Endothelial cell (in vitro differentiated cells): ENCODE measurements at places on chromosomes 7 and 10. TPM values are rescaled to one million over a fixed set of nuclear protein-coding genes. Genes with fewer than 3 reads are reported as not detected.

The TSPAN15 gene
- total RNA-seq = 195 TPM

The TMEM225B gene
- total RNA-seq = 0.46 TPM

The CXCL12 gene
- 0.97 TPM for total RNA-seq

The ADAM8 gene
- total RNA-seq = 1.5 TPM

DNA sequence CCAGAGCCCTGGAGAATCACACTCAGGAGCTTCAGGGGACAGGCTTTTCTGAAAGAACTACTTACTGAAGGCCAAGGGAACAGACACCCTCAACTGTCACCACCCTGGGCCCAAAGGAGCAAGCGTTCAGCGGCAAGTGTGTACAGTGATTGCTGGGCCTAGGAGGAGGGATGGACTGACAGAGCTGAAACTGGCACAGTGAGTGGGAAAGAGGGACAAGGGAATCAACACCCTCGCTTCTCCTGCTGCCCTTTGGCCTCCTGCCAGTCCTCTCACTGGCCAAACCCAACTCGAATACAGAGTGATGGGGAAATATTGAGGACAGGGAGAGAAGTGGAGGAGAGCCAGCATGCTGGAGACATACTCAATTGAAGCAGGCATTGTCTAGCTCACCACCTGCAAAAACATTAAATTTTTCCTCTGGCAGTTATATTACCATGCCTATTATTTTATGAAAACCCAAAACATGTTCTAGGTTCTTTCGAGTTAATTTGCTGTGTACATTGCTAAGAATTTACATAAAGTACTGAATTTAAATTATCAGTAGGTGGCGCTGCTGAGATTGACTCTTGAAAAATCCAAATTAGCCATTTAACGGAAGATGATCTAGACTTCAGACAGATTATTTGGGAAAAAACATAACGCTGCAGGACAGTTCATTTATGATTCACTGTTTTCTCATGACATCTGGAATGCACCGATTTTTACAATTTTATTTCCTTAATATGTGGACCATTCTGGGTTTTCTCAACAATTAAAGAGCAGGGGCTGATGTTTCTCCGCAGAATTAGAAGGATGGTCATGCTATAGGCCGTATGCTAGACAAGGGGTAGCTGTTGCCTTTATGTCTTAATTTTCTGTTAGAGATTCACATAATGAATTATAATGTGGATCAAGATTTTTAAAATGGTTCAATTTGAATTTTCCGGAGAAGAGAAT, 14.7 kb upstream of the TMEM236 start:
- DNase-seq = no peak

DNA sequence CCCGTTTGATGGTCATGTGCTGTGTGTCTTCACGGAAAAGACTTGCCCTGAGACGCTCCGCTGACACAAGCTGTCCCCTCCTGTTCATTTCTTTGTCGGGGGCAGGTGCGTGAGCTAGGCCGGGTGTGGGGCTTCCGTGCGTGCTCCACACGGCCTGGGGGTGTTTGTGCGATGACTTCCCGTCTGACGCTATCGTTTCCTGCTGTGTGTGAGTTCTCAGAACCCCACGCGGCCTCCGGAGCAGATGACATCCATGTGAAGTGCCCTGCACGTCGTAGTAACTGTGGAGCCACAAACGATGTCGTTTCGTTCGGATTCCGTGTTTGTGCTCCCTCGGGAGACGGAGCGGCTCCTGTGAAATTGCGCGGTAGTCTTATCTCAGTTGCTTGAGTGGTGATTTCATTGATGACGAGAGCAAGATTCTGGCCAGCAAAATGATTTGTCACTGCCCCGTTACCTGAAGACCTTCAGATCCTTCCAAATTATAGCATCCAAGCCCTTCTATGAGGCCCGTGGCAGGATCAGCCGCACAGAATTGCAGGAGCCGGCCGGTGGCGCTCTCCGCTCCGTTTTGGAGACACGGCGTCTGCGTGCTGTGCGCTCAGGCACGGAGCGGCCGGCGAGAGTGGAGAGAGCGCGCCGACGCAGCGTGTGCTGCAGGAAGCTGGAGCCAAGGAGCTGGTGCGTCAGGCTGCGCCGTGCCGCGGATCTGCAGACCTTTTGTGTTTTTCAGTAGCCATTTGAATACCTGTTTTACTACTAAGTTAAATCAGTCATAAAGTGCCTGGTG, 94.9 kb downstream of the NKX6-2 start:
- DNase-seq = no peak

DNA sequence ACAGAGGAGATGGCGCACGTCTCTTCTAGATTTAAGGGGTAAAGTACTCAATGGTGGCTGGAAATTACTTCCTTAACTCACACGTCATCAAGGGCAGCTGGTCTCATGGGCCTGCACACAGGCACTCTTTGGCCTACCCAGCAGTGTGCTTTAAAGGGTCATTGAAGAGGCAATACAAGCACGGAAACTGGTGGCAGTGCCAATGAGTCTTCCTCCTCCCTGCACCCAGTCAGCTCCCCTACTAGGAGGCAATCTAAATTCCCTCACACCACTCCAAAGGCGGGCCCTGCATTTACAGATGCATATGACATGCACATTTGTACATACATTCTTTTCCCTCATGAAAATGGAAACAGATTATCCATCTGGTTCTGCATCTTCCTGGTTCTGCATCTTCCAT, 47.4 kb downstream of the PPIF start:
- DNase-seq = no peak

GRCh38 chr10:93872375-93873158, 21.2 kb upstream of the SLC35G1 start:
- no peak for DNase-seq
